ENCODE measurements at places on chromosomes 5 and 9.

DNA sequence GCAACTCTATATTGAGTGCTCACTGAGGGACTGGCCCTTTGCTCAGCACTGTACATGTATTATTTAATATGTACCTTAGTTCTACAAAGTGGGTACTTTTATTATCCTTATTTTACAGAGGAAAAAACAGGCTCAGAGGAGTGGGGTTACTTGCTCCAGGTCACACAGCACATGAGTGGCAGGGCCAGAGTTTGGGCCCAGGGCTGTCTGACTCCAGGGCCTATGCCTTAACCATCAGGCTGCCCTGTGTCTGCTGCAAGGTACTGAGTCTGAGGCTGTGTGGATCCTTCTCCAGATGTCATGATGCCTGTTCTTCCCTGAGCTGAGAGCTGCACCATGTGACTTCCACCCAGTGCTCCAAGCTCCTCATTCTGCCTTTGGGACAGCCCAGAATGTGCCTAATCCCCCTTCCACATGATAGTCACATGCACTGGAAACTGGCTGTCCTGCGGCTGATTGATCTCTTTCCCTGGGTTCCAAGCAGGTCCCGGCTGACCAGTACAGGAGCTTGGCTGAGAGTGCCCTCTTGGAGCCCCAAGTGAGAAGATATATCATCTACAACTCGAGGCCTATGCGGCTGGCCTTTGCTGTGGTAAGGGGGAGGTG, 15.4 kb downstream of the TMEM268 start:
- DNase-seq, result no peak

DNA sequence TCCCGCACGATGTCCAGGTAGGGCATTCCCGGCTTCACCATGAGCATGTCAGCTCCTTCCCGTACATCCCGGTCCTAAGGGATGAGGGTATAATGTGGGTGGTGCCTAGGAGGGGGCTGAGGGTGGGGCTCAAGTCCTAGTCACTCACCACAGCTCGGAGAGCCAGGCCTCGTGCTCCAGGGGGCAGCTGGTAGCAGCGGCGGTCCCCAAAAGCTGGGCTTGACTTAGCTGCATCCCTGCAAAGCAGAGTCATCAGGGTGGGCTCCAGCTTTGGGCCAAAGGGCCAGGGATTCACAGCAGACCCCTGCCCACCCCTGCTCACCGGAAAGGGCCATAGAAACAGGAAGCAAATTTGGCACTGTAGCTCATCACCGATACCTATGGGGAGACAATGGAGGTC, 11.6 kb downstream of the ALAD start:
- no peak for DNase-seq

DNA sequence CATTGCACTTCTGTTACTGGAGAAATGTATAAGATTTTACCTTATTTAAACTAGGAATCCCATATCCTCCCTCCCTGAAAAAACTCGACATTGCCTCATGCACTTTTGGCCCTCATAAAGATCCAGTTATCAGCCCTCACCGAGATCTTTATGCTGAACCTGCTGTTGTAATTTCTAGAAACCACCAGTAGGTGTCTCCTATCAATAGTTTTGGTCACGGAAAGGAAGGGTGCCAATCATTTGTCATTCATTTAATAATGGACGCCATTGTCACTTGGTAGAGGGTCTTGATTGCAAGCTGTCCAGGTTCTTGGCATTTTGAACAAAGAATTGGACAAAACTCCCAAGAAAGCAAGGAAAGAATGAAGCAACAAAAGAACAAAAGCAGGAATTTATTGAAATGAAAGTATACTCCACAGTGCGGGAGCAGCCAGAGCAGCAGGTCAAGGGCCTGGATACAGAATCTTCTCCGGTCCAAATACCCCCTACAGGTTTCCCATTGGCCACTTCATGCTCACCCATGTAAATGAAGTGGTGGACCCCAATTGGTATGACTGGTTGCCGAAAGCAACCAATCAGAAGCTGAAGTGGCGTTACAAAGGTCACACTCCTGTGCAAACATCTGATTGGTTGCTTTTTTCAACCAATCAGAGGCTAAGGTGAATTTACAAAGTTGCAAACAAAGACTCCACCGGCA, 524.3 kb downstream of the PSAT1 start:
- no peak for DNase-seq

- no peak for DNase-seq
Observed at GRCh38 chr9:318646-319045, 104.0 kb downstream of the DOCK8 start.

DNA sequence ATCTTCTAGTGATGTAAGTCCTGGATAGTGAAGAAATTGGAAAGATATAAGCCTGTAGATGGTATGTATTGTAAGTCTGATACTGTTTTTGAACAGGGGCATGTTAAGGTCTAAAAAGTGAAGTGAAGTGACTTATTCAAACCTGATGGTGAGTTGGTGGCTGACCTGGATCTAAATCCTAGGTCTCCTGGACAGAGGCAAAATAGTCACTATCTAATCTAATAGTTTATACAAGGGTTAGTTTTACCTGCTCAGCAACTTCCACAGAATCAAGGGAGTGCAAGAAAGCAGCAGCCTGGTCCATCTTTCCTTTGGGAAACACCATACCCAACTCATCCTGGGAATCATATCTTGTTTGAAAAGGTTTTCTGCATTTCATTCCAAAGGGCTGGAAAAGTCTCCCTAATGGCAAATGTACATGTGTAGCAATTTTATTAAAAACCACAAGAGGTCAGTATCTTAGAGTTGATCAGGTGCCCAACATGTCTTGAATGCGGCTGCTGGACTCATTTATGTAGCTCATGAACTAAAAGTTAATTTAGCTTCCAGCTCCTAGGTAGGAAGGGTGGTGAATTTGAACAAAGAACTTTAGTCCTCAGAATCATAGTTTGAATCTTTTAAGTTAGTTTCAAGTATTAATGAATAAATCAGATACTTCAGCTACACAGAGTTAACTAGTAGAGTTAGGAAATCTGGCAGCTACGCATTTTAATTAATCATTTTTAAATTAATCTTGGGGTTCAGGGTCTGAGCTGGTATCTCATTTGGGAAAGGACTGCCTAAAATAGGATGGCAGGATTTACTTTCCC, 26.0 kb downstream of the SKP2 start:
- no peak for DNase-seq

Data from activated CD8-positive, alpha-beta memory T cell treated with anti-CD3 and anti-CD28 coated beads for 48 hours (primary cell).